ENCODE measurements at places on chromosomes 6 and 20.

- DNase-seq, result no peak
These were observed 108.4 kb upstream of the GGTLC1 start for GRCh38 chr20:24096864-24097450.

DNA sequence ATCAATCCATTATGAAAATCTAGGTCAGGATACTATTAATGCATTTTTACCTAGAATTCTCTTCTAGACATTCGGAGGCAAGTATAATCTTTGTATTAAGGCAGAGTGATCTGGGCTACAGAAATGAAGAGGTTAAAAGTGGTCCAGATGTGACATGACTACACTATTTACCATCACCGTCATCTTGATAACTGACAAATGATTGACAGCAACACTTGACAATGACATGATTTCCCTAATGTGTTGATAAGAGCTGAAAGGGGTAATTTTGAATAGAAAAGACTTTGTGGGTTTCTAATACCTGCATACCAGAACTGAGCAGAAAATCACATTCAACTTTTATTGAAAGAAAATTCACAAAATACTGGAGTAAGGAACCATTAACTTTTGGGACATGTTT is 718.9 kb upstream of the MAP3K7 start:
- DNase-seq, result no peak

GRCh38 chr20:38893565-38894090 is 32.6 kb upstream of the FAM83D start:
- peak; percentile 35 for DNase-seq

- no peak for DNase-seq
These were observed 77.7 kb upstream of the CLDN20 start for GRCh38 chr6:155186052-155186658.

DNA sequence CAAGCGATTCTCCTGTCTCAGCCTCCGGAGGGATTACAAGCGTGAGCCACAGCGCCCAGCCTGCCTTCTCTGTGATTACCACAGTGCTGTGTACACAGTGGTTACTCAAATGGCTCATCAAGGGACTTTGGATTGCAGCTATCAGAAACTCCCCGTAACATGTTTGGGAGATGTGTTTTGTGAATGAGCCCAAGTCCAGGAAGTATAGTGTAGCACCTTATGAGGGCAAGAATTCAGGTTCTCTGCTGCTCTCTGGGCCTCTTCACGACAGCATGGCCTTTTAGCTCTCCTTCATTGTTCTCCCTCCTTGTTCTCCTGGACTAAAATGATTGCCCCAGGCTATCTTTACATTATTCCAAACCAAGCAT is 34.1 kb upstream of the RPL7L1 start:
- DNase-seq, result no peak

DNA sequence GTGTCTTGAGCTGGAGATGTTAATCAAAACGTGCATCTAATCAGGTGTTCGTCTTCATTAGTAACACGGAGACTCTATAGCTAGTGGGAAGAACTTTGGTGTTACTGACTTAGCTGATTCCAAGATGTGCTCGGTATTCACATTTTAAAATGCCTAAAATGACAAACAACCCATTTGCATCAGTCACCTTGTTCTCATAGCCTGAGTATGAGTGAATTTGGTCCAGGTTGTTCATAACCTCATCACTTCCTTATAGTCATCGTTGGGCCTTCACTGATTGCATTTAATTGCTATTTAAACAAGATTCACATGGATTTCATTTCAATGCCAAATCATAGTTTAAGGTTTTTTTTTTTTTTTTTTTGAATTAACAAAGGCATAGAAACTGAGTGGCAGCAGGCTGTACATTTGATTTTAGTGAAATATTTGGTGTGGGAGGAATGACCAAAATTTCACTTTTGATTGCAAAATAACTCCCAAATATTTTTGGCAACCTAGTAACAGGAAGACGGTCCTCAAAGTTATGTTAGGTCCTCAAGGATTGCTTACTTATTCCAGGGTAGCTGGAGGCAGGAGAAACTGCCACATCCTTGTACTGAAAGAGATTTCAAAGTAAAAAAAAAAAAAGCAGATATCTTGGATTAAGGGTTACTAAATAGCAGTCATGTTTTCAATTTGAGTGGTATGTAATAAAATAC is 104.7 kb downstream of the JARID2 start:
- DNase-seq, result no peak

DNA sequence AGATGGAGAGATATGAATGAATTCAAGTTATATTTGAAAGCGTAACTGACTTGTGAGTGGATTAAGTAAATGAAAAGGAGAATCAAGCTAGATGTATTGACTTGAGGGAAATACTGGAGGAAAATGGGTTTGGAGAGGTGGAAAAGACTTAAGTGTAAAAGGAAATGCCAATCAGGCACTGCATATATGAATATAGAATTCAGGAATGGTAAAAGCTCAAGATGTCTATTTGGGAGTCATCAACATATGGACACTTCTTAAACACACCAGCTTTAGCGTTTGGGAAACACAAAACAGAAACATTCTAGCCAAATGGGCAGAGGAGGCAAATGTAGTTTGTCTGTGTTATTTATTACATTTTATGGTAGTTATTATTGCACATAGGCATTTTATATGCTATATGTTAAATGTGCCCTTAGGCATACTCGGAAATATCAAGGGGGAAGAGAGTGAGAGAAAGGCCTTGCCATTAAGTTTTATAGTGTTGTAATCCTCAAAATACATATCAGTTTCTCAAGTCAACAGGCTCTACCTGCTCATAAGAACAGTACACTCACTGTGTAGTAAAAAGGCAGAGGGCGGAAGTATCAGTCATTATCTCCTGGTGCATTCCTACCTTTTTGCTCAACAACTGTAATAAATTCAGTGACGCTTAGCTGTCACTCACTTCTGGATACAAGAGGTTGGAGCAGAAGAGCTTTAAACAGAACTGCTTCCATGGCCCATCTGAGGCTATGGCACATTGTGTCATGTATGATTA is 33.7 kb upstream of the ME1 start:
- DNase-seq, result no peak

DNA sequence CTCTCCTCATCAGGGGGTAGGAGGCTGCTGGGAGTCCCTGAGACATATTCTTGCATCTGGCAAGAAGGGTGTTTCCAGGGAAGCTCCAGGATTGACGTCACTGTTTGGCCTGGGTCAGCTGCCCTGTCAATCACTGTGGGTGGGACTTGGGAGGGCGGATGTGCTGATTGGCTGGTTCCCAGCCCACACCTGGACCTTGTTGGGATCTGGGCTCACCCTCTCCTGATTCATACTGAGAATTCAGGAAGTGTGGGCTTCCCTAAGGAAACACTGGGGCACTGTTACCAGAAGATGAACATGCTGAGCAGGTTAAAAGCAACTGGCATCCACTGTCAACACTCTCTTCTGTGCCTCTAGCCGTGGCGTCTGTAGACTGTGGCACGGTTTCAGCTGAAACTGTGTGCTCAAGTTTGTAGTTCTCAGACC is 36.5 kb downstream of the CDH26 start:
- no peak for DNase-seq

- DNase-seq, result no peak
These were observed 107.1 kb downstream of the COL12A1 start for GRCh38 chr6:75098709-75099108.

DNA sequence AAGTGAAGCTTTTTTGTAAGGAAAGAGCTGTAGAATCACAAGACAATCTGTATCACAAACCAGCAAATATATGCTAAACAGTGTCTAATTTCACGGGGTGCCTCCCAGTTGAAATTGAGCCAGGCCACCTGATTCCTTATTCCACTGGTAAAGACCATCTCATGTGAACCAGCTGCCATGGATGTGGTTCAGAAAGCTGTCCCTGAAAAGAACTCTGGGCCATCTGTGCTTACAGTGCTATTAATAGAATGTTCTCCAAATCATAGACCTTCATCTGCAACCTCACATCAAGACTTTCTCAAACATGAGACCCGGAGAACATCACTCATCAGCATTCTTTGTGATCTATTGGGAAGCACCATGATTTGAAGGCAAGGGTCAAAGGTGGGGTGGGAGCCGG is 89.7 kb downstream of the FBXO5 start:
- DNase-seq, result no peak

DNA sequence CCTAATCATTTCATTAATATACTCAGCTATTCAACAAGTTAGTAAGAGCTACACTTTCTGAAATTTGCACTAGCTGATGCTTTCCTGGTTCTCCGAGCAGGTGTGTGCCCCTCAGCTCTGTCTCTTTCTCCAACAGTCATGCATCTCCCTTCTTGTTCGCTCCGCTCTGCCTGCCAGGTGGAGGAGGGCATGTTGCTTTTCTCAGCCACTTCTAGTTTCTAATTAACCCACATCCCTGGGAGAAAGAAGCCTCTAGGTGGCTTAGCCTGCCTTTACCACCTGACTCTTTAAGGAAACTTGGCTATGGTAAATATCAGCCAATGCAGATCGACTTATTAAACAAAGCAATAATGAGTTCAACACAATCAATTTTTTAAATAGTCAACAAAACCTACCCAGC is 34.2 kb downstream of the LRFN2 start:
- DNase-seq, result no peak

DNA sequence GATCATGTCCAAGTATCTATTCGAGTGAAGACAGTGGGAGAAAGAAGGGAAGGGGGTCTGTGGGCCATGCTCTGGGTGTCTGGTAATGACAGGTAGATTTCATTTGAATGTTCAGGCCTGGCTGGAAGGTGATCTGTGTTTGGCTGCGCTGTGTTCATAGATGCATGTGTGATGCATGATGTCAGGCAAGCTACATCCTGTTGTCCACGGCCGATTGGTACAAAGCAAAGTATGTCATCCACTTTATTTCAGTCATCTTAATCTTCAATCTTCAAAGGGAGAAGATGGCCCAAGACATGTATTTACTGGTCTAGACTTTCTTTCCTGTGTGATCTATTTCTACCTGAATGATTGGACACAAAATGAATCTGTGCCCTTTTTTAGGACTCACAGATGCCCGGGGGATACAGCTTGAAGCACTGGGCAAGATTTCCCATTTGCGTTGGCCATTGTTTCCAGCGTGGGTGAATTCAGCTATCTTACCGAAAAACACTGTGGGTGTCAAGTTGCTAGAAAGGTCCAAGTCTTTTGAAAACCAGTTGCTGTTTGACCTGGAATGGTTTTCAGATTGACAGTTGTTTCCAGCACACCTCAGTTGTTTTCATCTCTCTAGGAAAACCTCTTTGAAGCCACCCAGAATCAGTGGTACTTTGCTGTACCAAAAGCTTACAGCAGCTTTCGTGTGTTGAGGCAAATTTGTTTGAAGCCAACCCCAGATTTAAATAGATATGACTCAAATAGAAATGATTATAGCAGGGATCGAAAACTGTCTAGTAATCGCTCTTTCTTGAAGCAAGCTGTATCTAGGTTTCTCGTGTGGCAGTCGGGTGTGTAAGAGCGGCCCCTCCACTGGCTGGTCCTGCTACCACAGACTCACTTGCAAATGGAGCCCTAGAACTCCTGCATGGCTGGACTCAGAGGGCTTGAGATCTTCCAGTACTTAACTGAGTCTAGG is 27.2 kb downstream of the DUSP22 start:
- DNase-seq, result no peak

DNA sequence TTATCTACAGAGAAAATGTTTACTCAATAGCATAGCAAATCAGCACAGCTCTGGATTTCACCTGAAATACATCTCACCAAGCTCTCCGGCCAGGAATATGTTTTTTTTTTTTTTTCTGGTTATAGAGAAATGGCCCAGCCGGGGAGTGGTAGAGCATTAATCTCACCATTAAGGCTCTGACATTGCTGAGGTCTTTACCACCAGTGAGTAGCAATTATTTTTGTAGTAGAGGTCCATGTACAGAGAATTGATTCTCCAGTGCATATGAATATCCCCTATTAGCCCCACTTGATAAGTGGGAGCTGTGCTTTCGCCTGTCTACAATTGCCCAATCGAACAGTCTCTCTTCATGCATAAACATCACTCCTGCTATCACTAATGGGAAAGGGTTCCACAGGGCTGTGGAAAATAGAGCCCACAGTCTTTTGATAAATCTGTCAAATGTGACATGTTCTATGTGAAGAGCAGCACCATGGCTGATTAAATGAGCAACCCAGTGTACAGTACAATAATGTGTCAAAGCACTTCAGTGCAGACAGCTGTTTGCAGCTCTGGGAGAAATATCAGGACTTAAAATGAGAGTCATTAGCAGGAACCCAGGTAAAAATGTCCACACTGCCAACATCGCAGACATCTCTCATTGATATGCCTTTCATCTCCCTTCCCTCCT is 227.1 kb upstream of the ID4 start:
- no peak for DNase-seq

DNA sequence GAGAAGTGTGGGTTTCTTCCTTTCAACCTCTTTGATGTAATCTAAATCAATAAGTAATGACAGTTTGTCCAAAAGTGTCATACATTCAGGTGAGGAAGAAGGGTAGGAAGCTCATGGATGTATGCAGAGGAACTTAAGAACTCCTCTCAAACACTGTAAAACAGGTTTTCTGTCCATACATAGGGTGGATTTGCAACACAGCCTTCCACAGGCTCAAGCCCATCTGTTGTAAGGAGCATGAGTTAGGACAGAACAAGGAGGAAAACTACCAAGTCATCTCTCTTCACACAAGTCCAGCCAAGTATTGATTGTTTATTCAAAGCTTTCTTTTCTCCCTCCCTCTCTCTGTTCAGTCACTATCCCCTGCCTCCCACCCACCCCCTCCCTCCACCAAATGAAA is 49.0 kb upstream of the CDYL start:
- DNase-seq, result no peak

- DNase-seq, result no peak
These were observed 313.7 kb downstream of the FOXC1 start for GRCh38 chr6:1923449-1923848.

DNA sequence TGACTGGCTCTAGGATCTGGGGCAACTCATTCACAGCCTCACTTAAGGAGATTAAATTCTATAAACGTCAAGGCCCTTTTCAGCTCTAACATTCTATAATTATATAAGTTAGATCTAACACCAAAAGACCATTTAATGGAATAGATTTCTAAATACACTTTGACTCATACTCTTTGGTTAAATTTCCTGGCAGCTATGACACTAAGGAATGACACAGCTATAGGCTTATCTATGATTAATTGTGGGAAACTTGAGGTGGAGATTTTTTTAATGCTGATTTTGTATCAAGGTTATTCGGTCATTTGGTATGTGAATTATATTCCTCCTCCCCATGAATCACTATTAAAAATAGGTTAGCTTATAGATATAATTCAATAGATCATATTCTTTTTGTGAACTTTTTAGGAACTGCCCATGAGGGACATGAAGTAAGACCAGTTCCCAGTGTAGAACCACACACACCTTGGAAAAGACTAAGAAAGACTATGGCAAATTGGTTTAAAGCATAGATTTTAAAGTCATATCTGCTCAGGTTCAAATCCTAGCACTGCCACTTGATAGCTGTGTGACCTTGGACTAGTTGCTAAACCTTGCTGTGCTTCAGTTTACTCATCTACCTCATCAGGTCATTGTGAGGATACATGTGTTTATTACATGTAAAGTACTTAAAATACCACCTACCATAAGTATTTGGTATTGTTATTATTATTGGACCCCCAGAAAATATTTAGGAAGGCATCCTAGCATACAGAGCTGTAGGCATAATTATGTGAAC is 116.0 kb downstream of the CRYBG1 start:
- no peak for DNase-seq

GRCh38 chr6:107624541-107624940 is 134.6 kb downstream of the SOBP start:
- DNase-seq, result no peak

- no peak for DNase-seq
These were observed 7.0 kb downstream of the BEND3 start for GRCh38 chr6:107108201-107108890.

- no peak for DNase-seq
These were observed 38.7 kb downstream of the SYNE1 start for GRCh38 chr6:152598421-152598820.
